Skin of body (tissue), 3 donors: ENCODE measurements at places on chromosomes 4 and X. TPM values are rescaled to one million over a fixed set of nuclear protein-coding genes. Genes with fewer than 3 reads are reported as not detected.

DNA sequence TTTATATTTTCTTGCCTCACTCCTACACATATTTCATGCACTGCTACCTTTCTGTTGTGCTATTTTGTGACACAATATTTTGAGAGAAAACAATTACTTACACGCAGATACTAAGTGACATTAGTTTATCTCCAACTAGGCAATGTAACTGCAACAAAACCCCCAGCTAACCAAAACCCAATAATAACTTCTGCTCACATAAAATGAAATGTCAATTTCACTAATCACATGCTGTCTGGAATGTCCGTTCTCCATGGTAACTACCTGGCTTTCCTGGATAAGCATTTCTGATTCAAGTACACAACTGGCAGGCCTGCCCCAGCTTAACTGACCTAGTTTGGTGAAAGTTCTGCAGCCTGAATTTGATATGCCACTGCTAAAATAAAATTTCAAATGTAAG, 313.5 kb downstream of the TMA16 start:
- no peak for DNase-seq

GRCh38 chrX:110000000-110000399, 2.9 kb upstream of the TMEM164 start:
- no peak for DNase-seq

DNA sequence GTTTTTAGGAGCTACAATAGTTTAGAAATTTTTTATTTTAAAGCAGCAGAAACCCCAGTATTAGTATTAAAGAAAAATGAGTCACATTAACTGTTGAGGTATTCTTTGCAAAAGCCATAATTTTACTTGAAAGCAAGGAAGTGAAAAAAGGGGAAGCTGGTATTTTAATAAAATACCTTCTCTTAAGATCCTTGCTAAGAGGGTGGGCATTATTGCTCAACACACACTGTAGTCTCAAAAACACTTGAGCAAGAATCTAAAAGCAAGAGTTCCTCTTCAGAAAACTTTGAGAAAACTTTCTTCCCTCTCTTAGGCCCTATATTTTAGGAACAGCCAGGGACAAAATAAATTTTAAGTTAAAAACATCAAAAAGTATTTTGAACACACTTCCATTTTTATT, 259.4 kb upstream of the DIAPH2 start:
- no peak for DNase-seq

DNA sequence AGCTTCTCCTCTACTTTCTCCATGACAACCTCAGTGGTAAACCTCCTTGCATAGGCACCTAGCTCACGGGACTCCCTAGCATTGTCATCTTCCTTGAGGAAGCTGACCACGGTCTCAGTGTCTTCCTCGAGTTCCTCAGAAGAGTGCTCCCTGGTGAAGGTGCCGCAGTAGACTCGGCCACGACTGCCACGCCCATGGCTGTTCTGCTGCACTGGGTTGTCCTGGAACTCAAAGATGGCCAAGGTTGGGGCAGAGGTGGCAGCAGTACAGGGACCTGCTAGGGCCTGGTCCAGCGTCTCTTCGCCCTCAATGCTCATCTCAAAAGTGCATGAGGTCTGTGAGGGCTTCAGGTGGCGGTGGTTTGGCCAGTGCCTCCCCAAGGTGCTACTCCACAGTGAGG, 147.9 kb upstream of the ARHGEF9 start:
- DNase-seq = no peak

GRCh38 chrX:10884246-10884645, 226.9 kb upstream of the HCCS start:
- no peak for DNase-seq

DNA sequence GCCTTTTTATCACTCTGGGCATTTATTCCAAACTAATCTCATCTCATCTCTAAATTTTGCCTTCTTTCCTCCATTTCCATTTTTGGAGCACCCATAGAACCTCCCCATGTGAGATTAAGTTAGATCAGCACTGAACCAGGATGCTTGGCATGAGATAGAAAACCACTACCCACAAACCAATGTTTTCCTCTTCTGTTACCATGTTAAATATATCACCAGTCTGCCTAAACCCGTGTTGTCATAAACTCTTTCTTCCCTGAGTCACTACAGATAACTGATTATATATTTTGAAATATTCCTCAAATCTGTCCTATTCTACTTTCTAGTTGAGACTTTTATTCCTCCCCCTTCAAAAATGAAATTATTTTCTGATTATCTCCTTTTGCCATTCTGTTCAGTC, 37.6 kb downstream of the GABRB1 start:
- no peak for DNase-seq

DNA sequence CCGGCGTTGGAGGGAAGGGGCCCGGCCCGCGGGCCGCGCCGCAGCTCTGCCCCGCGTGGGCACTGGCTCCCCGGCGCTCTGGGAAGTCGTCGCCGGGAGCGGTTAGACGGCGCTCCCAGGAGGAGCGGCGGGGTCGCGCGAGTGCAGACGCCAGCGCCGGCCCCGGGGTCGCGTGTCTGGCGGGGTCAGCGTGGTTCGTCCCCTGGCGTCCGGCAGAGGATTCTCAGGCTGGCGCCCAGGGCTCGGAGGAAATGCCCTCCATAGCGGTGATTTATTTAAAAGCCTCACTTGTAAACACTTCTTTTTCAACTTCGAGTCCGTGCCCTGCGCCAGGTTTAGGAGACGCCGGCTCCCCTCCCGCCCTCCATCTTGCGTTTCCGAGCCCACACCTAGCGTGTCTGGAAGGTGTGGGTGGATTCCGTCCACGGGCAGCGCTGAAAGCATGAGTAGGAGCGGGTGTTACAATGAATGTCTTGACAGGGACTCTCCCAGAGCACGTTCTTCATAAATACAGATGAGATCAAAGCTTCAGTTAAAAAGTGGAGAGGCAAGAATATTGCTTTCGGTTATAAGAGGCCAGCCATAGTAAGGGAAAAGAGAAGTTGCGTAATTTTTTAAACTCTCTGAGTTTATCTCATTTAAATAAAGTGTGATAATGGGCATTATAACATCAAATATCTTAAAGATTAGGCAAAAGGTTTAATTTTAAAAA, 692 bp downstream of the FAM241A start:
- no peak for DNase-seq

DNA sequence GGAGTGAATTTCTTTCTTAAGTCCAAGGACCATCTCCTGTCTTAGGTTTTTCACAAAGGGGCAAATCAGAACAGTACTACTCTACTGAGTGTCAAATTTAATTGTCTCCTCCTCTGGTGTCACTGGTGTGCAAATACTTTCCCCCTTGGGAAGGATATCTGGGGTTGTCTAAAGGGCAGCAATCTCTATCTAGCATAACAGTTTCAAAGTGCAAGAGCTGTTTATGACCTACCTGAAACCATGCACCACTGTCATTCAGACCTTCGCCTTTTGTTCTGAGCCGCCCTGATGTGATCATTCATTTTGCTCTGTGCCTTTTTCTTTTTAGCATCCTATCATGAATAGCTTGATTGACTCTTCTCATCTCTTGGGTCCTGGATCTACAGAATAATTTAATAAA, 39.3 kb downstream of the IL1RAPL1 start:
- DNase-seq = no peak

Gene AKAP4
- not detected for total RNA-seq

Gene GAB1
- 51.5 TPM for total RNA-seq

GRCh38 chr4:69727926-69728325, 32.5 kb downstream of the SULT1B1 start:
- DNase-seq = peak; percentile 90

DNA sequence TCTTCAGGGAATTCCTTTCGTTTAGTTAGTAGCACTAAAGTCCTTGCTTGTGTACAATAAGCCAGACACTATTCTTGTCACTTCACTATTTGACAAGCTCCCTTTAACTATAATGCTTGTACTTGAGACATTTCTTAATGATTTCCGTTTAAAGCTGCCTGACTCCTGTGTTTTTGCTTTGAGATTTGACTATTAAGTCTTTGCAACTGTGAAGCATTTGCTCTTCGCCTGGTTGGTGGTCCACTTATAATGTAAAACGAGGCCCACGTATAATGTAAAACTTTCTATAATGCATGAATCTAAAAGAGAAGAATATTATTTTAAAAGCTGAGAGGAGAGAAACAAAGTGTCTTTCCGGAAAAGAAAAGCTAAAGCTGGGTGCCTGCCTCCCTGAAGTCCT, 204.1 kb upstream of the FAM47C start:
- DNase-seq = no peak

Gene TRAM1L1
- 3.2 TPM for total RNA-seq

DNA sequence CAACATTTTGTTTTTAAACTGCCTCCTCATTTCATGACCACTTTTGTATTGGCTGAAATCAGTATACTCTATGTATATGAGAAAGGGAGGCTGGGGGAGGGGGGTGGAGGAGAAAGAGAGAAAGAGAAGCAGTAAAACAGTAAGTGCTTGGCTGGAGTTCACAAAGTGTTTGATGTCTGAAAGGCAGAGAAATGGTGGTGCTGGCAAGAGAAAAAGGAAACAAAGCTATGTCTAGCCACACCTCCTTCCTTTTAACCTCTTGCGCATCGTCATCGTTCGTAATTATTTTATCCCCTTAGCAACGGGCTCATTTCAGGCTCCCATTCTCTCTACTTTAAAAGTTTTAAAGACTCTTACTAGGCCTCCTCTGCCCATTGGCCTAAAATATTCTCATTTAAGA, 25.6 kb downstream of the RPA4 start:
- DNase-seq = no peak

Gene DOK7
- total RNA-seq = 0.99 TPM

Gene DTHD1
- total RNA-seq = 0.39 TPM

- DNase-seq = no peak
Observed at GRCh38 chr4:52655506-52655905, 3.6 kb downstream of the USP46 start.

DNA sequence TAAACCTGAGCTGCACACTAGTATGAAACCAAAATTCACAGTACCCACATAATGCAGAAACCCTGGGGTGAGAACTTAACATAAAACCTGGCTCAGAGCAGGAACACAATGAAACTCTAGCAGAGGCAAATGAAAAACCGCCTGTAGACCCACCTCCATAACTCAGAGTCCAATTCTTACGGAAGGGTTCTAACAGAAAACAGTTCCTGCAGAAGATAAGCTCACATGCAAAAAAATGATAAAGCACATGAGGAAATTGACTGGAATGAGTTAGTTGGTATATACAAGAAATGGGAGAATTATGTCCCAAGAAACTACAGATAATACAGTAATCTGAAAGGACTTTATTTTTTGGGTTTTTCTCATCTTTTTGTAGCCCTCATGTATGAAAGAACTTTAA, 14.7 kb downstream of the RTL9 start:
- no peak for DNase-seq

DNA sequence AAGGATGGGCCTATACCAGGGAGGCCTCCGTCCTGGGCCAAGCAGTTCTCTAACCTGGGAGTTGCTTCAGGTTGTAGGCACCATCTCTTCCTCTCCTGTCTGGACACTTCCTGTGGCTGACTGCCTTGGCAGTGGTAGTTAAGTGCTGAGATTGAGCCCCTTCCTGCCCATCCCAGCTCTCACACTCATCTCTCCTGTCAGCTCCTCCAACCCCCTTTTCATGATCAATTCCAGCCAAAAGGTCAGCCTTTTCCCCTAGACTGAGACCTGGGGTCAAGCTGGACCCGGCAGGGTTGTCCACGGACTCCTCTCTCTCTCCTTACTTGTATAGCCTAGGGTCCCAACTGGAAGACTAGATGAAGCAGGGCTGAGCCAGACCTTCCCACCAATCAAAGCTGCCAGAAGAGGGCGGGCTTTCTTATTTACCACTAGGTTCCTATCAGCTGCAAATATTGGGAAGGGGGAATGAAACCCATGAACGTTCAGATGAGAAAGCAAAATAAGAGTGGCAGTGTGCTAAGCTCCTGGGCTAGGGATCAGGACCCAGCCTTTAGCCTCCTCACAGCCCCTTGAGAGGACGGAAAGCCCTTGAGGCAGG, 34.5 kb downstream of the KDM5C start:
- DNase-seq = no peak

Gene MAB21L2
- 0.10 TPM for total RNA-seq

GRCh38 chr4:147730333-147730732, 1.6 kb upstream of the ARHGAP10 start:
- DNase-seq = no peak

GRCh38 chr4:141638230-141638629, 1.8 kb downstream of the IL15 start:
- no peak for DNase-seq

Gene RPS6KA6
- total RNA-seq = 6.5 TPM

Gene IL13RA2
- total RNA-seq = not detected

DNA sequence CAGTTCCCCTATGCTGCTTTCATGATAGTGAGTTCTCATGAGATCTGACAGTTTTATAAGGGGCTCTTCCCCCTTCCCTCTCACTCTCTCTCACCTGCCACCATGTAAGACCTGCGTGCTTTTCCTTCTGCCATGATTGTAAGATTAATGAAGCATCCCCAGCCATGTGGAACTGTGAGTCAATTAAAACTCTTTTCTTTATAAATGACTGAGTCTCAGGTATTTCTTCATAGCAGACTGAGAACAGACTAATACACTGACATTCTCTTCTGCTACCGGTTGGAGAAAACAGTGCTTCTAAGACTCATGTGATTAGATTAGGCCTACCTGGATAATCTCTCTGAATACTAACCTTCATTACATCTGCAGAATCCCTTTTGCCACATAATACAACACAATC, 45.4 kb upstream of the TRPC5OS start:
- no peak for DNase-seq

Gene PAGE2
- not detected for total RNA-seq

Gene OTUD6A
- total RNA-seq = not detected

DNA sequence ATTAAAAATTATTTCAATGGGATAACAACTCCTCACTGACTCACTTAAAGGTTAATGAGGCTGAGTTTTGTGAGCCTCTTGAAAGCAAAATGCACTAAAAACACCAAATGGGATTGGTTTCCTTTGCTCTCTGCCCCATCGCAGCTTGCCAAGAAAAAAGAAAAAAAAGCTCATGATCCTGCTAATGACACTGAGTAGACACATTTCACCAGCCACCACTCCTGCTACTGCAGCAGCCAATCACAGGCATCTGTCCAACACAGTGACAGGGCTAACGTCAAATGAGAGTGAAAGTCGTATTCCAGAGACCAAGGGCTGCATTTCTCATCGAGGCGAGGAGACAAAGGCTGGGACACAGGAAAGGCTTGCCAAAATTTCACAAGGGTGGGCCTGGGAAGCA, 5.2 kb downstream of the APBB2 start:
- DNase-seq = no peak

DNA sequence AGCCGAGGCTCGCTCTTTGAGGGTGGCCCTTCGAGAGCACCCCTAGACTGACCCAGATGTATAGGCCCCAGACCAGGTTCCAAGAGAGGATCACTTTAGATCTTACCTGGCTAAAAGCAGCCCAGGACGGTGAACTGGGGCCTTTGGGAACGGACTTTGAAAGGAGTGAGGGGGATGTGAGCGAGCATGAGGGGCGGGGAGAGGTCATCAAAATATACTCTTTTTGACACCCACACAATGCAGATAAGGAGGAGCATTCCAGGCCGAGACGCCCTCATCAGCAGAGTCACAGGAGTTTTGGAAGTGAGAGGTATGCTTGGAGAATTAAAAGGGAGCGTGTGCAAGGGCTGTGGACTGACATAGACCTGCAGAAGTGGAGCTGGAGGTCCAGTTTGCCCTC, 528 bp downstream of the NSDHL start:
- no peak for DNase-seq

Gene MAP3K15
- total RNA-seq = 0.49 TPM
